Cardiac fibroblast (primary cell): ENCODE measurements at places on chromosomes 11 and 22.

GRCh38 chr22:17780116-17780740 lies 6.0 kb upstream of the BID start:
- DNase-seq, result no peak

- DNase-seq, result no peak
Observed at GRCh38 chr11:6735306-6735705, 36.5 kb downstream of the OR2AG2 start.

DNA sequence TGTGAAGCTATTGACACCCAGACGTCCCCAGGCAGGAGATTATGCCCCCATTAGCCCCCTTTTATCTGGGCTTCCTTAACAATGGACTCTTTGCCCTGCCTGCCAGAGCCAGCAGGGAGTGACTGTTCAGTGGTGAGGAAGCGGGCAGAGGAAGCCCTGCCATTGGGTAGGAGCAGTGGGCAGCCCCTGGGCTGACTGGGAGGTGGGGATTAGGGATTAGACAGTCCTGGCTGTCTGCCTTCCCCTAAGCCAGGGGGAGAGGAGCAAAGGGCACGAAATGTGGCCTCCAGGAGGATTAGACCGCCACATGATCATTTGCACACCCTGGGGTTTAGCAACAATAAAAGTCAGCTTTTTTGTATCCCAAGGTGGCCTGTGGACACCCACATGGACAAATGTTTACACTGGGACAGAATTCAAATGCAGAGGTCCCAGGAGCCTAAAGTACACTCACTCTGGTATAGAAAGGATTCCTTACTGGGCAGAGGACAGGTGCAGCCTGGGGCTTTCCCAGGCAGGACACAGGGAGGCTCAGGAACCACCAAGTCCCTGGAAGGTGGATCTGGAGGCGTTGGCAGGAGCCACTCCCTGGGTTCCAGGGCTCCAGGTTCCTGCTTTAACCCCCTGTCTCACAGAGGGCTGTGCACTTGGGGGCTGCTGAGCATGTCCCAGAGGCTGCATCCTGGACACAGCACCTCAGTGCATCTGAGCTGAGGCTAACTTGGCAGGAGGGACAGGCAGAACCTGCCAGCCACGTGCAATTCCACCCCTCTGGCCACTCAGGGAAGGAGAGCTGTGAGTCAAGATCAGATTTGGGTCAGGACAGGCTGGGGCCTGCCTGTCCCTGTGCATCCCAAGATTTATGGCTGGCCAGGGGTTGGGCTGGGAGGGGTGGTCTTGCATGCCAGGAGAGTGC lies 2.1 kb downstream of the PNPLA3 start:
- peak; percentile 41 for DNase-seq

GRCh38 chr11:111635706-111636045 lies 33.4 kb downstream of the SIK2 start:
- DNase-seq, result peak; percentile 63

- DNase-seq, result no peak
Observed at GRCh38 chr11:15580775-15581095, 466.0 kb downstream of the INSC start.

GRCh38 chr22:17431179-17431578 lies 61.9 kb downstream of the CECR2 start:
- DNase-seq, result no peak

DNA sequence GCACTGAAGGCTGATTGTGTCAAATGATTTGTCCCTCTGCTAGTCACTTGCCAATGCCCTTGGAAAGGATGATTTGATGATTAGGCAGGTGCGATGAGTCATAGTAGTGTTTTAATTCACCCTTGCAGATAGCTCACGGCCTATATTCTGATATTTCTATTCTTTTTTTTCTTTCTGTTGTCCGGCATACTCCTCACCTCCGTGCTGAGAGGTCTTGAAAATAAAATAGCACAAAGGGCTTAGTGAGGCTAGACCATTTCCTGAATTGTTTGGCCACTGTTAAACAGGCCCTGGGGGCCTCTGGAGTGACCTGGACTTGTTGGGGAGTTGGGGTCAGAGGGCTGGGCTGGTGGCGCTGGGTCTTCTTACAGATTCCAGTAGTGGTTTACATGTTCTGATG lies 99.8 kb downstream of the ZBTB16 start:
- peak; percentile 33 for DNase-seq

- DNase-seq, result no peak
Observed at GRCh38 chr11:120061761-120062560, 76.0 kb downstream of the TRIM29 start.

DNA sequence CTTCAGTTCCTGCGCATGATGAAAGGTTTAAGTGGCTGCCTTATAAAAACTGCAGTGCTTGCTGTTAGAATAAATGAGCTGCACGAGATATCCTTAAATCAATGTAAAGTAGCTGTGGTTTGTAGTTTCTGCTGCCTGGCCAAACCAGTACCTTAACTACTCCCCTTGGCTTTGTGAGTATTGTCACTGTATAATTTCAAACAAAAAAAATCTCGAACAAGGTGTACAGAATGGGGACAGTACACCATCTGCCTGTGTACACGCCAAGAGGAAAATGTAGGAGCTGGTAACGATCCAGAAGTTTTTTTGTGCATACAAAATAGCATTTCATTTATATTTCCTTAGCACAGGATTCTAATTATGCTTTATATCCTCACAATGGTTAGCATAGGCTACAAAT lies 20.6 kb upstream of the NDUFC2 start:
- DNase-seq, result no peak

DNA sequence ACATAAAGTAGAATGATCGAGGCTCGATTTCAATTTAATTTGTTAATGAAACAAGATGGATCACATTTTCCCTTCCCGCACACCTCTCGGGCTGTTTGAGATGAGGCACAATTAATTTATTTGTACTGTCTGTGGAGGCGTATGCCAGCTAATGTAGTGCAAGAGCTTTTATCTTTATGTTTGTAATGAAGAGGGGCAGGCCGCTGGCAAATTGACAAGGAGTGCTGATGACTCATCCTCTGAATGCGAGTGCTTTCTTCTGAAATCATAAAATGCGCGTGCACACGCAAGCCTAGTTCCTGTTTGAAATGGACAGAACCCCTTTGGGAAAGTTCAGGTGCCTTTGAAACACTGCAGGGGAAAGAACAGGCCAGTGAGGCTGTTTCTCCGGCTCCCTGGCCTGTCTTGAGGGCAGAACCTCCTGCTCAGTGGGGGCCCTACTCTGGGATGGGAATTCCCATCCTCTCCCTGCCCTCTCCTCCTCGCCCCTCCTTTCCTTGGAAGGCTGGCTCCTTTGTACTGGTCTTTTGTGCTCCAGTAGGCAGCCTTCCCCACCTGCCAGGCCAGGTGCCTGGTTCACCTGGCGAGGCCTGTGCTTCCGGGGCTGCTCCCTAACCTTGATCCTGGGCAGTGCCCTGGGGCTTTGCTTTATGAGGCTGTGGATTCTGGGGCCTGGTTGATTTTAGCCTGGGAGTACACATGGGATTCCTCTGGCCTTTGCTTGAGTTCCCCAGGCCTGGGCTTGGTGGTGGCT lies 50.3 kb downstream of the TEAD1 start:
- DNase-seq, result peak; percentile 95

DNA sequence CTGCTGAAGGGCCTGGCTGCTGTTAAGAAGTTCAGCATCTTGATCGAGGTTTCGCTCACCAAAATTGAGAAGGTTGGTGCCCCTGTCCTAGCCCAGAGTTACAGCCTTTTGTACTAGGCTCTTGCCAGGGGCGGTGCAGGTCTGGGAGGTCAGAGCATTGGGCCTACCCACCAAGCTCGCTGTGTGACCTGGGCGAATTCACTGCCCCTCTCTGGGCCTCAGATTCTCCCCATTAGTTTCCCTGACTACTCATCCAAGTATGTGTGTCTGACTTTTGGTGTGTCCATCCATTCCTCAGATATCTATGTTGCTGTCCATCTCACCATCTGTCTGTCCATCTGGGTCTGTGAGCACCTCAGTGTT lies 10.9 kb downstream of the USP35 start:
- DNase-seq, result no peak

DNA sequence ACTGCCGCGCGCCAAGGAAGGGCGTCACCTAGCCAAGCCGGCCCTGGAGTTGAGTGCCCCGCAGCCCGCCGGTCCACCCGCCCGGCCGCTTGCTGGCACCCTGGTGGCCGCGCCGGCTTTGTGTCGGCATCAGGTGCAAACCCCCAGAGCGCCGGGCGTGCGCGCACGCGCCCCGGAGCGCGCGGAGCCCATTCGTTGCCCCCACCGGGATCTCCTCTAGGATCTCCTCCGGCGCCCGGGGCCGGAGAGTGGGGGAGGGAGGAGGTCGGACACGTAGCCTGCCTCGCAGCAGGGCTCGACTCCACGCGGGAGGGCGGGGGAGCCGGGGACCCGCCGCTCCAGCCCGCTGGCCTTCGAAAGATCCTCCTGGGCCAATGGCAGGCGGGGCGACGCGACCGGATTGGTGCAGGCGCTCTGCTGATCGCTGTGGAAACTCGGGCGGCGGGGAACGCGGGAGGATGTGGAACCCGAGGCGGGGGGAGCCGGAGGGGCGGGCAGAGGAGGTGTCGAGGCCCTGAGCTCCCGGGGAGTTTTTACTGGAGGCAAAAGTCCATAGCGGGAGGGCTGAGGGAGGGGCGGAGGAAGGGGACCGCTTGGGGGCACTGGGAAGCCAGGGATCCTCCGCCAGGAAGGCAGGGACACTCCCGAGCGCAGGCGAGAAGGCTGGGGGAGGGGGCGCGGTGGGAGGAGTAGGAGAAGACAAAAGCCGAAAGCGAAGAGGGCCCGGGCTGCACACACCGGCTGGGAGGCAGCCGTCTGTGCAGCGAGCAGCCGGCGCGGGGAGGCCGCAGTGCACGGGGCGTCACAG lies at the start of gene FADS2:
FADS2 (plus strand) TSS at position 730 of the 808 bp plus-strand sequence. CDS start 91 bp downstream, outside the sequence.
- peak; percentile 98 for DNase-seq

- no peak for DNase-seq
Observed at GRCh38 chr11:60941371-60942119, 10.4 kb downstream of the SLC15A3 start.

- no peak for DNase-seq
Observed at GRCh38 chr11:129747071-129747470, 68.6 kb upstream of the TMEM45B start.

GRCh38 chr11:75431533-75432525 lies 1.2 kb downstream of the KLHL35 start:
- DNase-seq, result no peak

- no peak for DNase-seq
Observed at GRCh38 chr11:124840666-124841065, 24.6 kb upstream of the ROBO3 start.

- DNase-seq, result peak; percentile 6
Observed at GRCh38 chr11:80462211-80462610, 1021.4 kb upstream of the TENM4 start.

- no peak for DNase-seq
Observed at GRCh38 chr11:71518506-71519471, 8.3 kb upstream of the KRTAP5-7 start.

- DNase-seq, result no peak
Observed at GRCh38 chr11:9155930-9156329, 64.5 kb upstream of the SCUBE2 start.

DNA sequence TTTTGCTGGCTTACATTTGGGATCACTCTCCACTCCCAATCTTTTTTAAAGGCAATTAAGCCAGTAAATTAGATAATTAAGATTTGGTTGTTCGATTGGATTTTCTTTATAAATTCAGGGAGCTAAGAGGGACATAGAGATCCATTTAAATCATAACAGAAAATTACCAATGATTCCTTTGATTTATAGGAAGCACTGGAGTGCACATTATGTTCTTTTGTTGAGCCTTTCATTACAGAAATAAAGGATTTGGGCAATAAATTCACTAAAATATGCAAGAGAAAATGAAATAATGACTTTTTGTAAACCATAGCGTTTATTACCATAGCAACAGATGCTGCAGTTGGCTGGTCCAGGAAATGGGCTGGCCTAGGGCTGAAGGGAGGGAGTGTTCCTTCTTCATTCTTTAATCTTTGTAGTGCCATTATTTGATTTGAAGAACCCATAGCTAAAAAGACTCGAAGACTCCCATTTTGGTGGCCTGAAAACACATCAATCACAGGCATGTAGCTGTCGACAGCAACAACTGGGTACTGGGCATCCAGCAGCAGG lies 73.0 kb downstream of the C2CD3 start:
- DNase-seq, result no peak

- no peak for DNase-seq
Observed at GRCh38 chr22:37765498-37765897, 42.2 kb upstream of the GCAT start.

- peak; percentile 50 for DNase-seq
Observed at GRCh38 chr11:1326435-1327063, 17.1 kb upstream of the TOLLIP start.

DNA sequence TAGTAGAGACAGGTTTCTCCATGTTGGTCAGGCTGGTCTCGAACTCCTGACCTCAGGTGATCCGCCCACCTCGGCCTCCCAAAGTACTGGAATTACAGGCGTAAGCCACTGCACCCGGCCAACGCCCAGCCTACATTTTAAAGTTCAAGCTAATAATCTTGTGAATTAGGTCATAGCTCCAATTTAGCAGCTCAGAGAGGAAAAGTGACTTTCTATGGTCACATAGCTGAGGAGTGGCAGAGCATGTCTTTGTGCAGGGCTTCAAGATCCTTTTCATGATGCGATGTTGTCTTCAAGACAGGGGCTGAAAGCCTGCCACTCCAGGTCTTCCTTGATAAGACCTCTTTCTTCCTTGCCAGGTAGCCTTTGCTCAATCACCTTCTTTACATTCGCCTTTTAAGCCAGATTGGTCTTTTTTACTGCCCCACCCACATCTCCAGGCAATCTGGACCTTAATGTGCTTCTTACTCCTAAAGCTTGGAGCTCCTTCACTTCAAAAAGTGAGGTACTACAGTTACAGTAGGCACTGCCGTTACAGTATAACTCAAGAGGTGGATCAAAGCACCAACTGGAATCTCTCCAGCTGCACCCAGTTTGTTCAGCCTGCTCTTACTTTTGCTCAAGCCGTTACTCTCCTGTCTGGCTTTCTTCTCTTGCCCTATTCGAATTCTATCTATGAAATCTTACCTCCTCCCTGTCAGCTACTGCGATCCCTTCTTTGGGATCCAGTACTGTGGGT lies 18.2 kb downstream of the YWHAH start:
- DNase-seq, result no peak

GRCh38 chr11:20739577-20739976 lies 70.2 kb downstream of the NELL1 start:
- DNase-seq, result no peak

GRCh38 chr11:16912692-16913111 lies 101.5 kb downstream of the PLEKHA7 start:
- DNase-seq, result no peak

DNA sequence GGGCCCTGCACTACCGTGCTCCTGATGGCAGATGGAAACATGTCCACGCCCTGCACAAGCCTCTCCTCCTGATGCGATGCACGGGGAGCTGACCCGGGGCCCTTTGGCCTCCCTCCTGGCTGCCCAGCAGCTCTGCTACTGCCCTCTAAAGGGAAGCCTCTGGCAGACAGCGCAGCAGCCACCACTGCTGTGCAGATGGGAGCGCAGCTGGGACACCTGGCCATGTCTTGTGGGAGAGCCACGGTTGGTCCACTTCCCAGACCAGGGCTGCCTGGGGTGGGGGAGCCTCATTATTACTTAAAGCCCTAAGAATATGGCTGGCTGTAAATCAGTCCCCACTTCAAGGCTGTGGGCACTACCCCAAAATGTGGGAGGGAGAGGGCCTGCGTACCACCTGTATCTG lies 38.3 kb downstream of the TBX1 start:
- no peak for DNase-seq
